ENCODE measurements at places on chromosomes 3 and 15.

- peak; percentile 17 for DNase-seq
These were observed 7.7 kb upstream of the KCTD6 start for GRCh38 chr3:58484045-58484721.

DNA sequence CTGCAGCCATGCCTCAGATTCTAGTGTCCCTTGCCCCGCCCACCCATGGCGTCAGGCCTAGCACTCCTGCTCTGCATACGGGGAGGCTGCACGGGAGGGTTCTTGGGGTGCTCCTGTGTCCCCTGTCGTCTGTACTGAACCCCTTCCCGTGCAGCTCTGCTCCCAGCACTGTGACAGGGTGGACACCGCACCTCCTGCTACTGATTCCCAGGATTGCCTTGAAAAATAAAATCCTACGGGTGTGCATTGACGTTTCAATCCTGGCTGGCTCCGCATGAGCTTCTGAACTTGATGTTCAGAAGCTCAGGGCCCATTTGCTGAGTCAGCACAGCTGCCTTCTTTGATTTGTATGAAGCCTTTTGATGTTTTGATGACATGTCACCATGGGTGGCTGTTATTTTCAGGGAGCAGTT, 176.4 kb downstream of the APBA2 start:
- DNase-seq = no peak

DNA sequence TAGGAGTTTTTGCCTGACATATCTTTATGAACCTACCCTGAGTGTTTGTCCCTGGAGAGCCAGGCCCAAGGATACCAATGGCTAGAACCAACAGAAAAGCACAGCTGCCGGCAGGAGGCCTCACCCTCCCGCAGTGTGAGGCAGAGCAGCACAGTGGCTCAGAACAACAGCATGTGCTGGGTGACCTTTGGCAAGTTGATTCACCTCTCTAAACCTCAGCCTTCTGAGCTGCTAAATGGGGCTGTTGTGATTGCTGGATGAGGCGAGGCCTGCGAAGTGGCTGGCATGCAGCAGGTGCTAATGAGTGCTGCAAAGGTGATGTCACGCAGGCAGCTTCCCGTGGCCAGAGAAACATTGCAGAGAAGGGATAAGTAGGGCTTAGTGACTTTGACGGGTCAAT, 23.3 kb downstream of the IDH2 start:
- DNase-seq = no peak

GRCh38 chr3:196236223-196236622, 19.9 kb downstream of the SLC51A start:
- no peak for DNase-seq

- DNase-seq = no peak
These were observed 34.8 kb downstream of the NMNAT3 start for GRCh38 chr3:139642996-139643395.

DNA sequence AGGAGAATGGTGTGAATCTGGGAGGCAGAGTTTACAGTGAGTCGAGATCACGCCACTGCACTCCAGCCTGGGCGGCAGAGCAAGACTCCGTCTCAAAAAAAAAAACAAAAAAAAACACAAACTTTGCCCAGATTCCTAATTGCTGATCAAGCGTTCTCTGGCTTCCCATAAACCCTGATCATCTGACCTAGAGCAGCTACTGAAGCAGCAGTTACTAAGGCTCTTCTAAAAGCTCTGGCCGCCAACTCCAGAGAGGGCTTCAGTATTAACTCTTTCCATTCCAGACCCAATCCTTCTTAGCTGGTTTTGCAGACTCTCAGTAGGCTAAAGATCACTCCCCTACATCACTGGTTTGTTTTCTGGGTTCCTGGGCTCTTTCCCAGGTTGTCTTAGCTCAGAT, 201.6 kb downstream of the IGSF11 start:
- no peak for DNase-seq

DNA sequence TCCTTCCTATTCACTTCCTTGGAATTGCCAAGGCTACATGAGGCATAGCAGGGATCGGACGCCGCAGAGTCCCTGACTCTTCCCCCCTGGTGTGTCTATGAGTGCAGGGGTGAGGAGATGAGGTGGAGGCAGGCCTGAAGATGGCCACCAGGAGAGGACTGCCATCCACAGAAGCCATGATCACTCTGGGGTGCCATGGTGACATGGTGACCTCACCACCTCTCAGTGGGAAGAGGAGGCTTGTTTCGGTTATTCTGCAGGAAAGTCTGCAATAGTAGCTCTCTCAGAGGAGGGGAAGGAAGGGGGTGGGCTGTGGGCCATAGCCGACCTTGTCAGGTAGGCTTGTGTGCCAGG, 57.0 kb upstream of the LIMD1 start:
- DNase-seq = no peak

- no peak for DNase-seq
These were observed 69.7 kb downstream of the SCN5A start for GRCh38 chr3:38579551-38580449.

- DNase-seq = no peak
These were observed 769.7 kb upstream of the GRM7 start for GRCh38 chr3:6091262-6091661.

- DNase-seq = no peak
These were observed 40.1 kb downstream of the OXNAD1 start for GRCh38 chr3:16305111-16305541.

GRCh38 chr3:85342915-85343314, 384.1 kb downstream of the CADM2 start:
- peak; percentile 69 for DNase-seq

GRCh38 chr15:60890375-60891230, 338.5 kb downstream of the RORA start:
- DNase-seq = peak; percentile 10

GRCh38 chr3:190426806-190427507, 22.7 kb downstream of the TMEM207 start:
- DNase-seq = no peak

DNA sequence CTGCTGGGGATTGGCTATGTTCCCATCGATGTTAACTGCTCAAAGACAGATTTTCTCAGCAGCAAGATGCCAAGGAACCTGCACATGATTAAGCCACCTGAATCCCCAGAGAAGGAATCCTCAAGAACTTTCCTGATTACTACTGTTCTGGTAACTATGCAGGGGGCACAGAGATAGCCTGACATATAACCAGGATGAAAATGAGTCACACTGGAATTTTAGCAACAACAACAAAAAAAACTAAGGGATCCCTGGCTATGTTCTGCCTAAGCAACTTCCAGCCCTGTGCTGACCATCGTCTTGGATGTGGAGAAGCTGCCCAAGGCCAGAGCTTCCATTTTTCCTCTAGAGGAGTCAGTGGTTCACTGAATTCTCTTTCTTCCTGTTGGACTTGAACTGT, 13.8 kb downstream of the RIOX2 start:
- DNase-seq = no peak

- no peak for DNase-seq
These were observed 184.8 kb downstream of the SHQ1 start for GRCh38 chr3:72663429-72663828.

DNA sequence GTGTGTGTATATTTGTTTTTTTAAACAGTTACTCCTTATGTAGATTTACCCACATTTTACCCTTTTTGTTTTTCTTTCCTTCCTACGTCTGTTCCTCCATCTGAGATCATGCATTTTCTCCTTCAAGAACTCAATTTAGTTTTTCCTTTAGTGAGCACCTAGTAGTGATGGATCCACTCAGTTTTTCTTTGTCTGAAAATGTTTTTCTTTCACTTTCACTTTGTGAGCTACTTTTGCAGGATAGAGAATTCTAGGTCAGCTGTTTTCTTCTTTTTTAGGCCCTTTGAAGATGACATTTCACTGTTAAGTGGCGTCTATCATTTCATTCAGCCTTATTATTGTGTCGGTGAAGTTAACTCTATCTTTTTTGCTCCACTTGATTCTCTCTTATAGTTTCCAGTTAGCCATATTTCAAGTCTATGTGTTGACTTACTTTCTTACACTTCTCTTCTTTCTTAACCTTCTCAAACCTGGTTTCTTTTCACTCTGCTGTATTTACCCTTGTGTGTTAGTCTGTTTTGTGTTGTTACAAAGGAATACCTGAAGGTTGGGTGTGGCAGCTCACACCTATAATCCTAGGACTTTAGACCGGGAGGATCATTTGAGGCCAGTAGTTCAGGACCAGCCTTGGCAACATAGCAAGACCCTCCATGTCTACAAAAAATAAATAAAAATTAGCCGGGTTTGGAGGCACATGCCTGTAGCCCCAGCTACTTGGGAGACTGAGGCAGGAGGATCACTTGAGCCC, 55.8 kb downstream of the PRKCI start:
- DNase-seq = peak; percentile 69

GRCh38 chr3:101870138-101870537, 20.8 kb downstream of the NFKBIZ start:
- DNase-seq = no peak

DNA sequence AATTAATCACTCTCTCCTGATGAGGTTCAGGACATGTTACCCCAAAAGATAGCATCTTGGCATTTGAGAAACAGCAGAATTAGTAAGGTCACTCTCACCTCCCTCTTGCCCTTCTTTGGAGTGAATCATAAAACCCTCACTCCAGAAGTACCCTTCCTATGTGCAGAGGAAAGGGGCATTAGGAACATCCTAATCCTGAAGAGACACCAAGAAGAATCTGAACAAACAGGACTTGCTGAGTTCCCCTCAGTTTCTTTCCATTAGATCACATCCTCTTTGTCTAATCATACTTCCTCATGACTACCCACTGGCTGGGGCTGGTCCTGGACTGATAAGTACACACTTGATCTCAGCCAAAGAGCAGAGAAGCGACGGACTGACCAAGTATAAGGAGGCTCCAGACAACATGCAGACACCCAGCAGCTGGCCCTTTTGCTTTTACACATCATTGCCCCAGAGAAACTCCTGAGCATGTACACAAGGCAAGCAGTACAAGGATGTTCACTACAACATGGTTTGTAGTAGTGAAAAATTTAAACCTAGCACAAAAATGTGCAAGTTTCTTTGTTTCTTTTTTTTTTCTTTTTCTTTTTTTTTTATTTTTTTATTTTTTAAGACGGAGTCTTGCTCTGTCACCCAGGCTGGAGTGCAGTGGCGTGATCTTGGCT, 15.0 kb upstream of the TM6SF1 start:
- peak; percentile 98 for DNase-seq

DNA sequence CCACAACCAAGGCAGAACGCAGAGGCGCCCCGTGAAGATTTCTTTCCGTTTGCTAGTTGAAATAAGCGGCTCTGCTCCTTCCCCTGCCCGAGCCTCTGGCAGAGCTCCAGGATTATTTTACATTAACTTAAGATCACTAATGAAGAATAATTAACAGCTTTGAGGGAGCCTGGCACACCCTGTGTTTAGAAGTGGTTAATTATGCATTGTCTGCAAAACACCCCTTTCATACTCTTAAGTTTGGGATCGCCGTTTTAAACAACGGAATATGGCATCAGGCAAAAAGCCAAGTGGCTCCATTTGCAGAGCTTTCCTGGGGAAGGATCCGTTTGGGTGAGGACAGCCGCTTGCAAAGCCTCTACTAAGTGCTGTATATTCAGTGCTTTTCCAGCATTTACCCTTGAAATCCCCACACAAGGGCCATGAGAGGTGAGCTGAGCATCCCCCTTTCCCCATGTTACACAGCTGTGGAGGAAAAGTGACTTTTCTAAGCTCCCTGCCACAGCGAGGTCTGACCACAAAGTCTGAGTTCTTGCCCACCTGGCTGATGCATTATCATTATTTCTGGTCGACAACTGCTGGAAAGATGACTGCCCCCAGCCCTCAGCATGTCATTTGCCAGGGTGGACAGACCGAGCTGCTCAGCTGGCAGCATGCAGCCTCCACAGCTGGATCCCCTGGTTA, 33.9 kb downstream of the IQSEC1 start:
- DNase-seq = no peak

DNA sequence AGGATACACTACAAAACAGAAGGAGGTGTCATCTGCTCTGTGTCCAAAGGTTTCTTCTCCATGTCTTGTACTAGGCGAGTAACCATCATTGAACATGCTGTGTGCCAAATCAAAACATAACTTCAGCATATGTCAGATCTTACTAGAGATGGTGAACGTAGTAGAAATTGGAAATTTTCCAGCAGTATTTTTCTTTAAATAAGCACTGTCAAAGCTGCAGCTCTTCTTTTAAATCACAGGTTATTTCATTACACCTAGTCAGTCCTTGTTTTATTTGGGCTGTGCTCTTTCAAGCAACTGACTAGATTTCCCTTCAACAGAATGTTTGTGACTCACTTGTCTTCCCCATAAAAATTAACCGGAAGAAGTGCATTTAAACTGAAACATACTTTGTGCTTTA, 46.5 kb downstream of the MSL2 start:
- DNase-seq = no peak

- peak; percentile 77 for DNase-seq
These were observed 60.6 kb upstream of the XCR1 start for GRCh38 chr3:46087871-46088270.

DNA sequence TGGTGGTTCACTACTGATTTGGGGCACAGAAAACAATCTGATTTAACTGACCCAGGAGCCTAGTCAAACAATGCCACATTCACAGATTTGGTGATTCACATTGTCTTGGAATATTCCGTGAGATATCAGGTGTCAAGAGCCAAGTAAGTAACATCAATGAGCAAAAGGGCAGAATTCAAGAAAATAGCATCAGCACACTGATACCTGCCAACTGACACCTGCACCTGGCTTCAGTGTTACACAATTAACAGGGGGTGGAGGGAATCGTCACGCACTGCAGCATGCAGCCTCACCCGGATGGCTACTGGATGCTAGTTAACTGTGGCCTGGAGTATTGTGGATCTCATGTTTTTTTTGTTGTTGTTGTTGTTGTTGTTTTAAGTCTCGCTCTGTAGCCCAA, 17.6 kb downstream of the CCNL1 start:
- DNase-seq = no peak

- DNase-seq = no peak
These were observed 200.7 kb downstream of the UBE3A start for GRCh38 chr15:25238126-25238525.

DNA sequence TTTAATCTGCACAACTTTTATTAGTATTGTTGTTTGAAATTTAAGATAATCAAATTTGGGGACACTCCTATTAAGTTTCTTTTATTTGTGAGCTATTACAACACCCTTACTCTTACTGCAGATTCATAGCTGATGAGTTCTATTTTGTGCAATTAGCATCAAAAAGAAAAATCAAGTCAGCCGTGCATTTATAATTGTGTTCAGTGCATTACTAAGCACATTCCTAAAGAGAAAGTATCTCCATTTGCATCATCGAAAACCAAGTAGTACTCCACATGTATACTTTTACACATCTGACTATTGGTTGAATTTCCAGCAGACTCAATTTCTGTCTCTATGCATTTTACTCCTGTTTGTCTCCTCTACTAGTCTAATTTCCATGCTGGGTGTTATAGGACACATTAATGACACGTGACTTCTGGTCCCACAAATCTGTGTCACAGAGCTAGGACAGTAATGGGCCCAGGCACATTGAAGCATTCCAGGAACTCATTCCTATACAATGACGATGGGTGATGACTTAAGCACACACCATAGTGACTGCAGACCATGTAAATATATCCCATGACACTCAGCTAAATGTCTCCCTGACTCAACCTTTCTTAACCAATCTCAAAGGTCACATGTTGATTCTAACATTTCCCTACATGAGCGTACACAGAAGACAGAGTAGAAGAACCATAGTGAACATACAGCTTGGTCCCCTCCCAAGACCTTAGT, 477.5 kb downstream of the LPP start:
- no peak for DNase-seq

Data from OCI-M1 (cell line).